ENCODE measurements at places on chromosomes 4 and X. TPM values are rescaled to one million over a fixed set of nuclear protein-coding genes. Genes with fewer than 3 reads are reported as not detected.

- peak; percentile 56 for DNase-seq
These were observed 17.8 kb upstream of the RNF4 start for GRCh38 chr4:2451036-2451520.

DNA sequence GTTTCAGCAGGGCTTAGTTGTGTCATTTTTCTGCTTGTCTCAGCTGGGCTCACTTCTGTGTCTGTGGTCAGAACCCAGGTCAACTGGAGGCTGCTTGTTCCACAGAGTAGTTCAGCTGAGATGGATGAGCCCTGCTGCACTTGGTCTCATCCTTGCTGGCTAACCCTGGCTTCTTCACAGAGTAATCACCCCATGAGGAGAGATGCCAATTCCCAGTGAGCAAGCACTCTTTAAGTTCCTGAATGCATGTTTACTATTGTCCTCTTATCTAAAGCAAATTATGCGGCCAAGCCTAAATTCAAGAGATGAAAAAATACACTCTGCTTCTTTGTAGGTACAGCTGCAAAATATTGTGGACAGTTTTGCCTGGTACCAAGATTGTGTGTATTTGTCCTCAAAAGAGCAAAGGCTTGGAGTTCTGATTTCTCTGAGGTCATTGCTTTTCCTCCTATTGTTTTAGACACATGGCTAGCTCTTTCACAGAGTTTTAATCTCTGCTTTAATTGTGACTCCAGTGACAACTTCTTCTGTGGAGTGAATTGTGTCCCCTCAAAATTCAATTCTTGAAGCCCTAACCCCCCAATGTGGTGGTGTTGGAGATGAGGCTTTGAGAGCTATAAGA, 236.6 kb upstream of the ANKRD50 start:
- DNase-seq: no peak

GRCh38 chr4:157983300-157983699, 189.5 kb downstream of the GASK1B start:
- no peak for DNase-seq

DNA sequence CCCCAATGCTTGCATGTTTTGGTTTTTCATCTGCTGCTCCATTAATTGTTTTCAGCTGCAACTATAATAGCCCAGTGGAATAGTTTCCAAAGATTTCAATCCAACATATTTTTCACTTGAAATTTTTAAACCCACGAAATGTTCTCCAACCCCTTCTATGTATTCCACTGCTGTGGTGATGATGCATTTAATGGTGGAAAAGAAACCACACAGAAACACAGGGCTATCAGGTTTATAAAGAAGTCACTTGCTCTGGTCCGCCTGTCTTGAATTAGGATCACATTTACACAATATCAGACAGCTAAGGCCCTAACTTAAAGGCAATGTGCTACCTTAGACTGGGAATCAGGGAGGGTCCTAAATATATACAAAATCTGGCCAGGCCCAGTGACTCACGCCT, 35.0 kb downstream of the OPHN1 start:
- no peak for DNase-seq

DNA sequence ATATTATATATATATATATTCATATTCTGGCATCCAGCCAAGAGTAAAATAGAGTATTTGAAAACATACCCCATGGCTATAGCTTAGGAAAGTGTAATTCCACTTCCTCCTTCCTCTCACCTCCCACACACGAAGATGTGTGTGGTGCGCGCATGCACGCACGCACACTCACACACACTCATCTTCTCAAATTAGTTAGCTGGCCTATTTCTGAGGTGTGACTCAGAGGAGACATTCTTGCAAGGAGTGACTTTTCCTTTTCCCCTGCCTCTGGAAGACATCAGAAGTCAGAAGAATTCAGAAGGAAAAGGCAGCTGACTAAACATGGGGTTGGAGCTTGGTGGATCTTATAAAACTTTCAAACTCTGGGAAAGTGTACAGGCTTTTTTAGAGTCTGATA, 8.8 kb downstream of the ENPEP start:
- no peak for DNase-seq

DNA sequence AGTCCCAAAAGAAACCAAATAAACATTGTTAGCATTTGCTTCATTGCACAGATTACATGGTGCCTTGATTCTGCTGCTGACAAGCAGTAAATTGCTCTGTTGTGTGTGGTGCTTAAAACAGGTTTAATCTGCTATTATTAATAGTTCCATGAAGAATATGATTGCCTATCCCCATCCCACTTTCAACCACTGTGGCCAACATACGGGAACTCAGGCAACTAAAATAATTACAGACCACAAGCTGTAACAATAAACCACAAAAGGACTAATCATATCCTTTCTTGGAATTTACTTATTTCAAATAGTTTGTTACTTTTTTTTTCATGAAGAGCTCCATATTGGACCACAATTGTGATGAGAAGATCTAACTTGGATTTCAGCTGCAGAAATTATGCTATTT, 131.5 kb downstream of the PACRGL start:
- no peak for DNase-seq

- DNase-seq: no peak
These were observed 66.5 kb downstream of the CHIC2 start for GRCh38 chr4:53997898-53998297.

GRCh38 chr4:105462576-105462975, 11.3 kb downstream of the PPA2 start:
- DNase-seq: no peak

DNA sequence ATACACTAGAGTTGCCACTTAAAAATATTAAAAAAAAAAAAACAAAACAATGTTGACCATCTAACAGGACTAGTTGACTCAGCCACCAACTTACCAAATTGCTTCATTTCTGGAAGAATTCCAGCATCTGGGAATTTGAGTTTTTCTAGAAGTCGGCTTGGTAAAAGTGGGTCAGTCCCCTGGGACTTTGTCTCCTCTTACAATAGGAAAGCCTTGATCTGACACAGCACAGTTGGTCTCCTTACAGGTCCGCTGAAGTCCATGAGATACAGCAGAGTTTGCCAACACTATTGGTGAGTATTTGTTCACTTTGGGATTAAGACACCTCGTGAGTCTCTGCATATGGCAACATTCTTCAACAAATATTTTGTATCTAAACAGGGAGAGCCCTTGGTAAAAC, 18.2 kb upstream of the DDIT4L start:
- no peak for DNase-seq

DNA sequence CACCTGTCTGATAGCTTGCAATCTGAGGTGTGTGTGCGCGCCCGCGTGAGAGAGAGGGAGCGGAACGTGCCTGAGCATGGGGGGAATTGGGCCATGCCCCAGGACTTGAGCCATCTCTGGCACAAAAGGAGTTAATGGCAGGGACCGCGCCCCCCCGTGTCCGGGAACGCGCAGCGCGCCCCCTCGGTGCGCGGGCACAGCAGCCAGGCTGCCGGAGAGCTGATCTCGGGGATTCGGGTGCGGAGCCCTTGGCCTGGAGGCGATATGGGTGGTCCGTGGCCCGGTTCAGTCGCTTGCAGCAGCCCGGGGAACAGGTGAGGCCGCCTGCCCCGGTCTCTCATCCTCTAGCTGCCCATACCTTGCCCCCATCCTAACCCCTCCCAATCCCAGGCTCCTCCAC, at the start of gene NLGN3:
NLGN3 (plus strand) TSS at position 191 of the 400 bp plus-strand sequence. CDS start 2,909 bp downstream, outside the sequence.
- no peak for DNase-seq

GRCh38 chrX:136778020-136778419, 2.7 kb downstream of the ARHGEF6 start:
- DNase-seq: no peak

- DNase-seq: no peak
These were observed 12.2 kb upstream of the NKRF start for GRCh38 chrX:119618439-119618838.

DNA sequence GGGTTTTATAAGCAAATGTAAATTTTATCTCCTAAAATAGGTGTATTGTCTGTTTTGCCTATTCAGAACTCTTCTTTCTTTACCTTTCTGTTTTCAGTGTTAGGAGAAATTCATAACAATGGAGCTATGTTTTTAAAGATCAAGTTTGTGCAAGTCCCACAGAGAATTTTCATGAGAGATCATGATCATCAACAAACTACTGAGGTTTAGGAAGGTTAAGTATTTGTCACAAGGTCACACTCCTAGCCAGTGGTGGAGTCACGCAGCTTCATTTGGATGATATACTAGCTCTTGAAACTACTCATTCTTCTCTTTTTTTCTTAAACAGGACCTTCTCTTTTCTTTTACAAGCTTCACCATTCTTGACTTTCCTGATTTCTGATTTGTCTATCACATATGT, 892.6 kb upstream of the FRG1 start:
- DNase-seq: no peak

- DNase-seq: no peak
These were observed 46.4 kb upstream of the SPRY1 start for GRCh38 chr4:123350191-123350544.

DNA sequence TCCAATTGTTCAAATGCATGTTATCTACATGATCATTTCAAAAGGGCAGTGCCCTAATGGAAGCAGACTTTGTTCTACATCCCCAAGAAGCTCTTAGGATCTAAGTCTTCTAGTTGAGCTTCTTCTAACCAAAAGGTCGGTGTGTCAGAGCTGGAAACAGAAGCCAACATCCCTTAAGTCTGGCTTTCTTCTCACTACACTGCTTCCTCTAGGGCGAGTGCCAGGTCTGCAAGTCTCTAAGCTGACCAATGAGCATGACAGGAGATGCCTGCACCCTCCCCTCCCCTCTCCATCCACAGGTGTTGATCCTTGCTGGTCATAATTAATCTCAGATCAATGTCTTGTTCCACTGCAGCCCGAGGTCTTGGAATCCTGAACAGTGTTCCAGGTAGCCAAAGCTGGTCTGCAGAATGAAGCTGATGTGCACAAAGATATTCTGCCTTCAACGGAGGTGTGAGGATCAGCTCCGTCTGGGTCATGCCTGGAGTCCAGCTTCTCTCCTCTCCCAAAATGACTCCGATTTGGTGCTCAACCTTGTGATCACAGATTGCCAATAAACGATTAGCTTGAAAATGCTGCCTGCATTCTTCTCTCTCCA, 44.1 kb downstream of the WDR1 start:
- peak; percentile 66 for DNase-seq

GRCh38 chrX:27229721-27230120, 233.4 kb downstream of the PPP4R3C start:
- no peak for DNase-seq

- DNase-seq: no peak
These were observed 85.5 kb upstream of the ACSL1 start for GRCh38 chr4:184911310-184911709.

- DNase-seq: no peak
These were observed 734.2 kb downstream of the RAPGEF2 start for GRCh38 chr4:159837071-159837470.

DNA sequence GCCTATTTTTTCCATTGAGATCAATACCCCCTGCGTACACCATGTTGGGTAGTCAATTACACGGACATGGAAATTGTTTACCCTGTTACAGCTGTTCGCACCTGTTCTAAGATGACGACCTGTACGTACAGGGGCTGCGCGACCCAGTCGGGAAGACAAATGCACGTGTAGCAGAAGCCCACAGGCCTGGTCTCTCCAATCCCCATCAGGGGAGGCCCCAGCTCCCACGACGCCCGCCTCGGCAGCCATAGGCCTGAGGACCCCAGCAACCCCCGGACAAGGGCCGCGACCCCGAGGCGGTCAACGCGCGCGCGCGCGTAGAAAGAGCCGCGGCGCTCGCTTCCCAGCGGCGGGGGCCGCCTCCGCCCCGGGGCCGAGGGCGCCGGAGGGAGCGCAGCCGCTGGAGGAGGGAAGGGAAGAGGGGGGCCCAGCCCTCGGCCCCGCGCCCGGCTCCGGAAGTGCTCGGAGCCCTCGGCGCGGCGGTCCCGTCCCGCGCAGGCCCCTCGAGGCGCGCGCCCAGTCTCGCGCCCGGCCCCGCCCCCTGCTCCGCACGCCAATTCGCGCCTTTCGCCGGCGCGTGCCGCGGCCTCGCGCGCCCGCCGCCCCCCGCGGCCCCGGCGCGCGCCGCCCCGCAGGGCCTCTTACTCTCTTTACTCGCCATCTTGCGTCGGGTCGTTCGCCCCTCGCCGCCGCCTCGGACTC, 618 bp downstream of the RBBP7 start:
- peak; percentile 67 for DNase-seq

DNA sequence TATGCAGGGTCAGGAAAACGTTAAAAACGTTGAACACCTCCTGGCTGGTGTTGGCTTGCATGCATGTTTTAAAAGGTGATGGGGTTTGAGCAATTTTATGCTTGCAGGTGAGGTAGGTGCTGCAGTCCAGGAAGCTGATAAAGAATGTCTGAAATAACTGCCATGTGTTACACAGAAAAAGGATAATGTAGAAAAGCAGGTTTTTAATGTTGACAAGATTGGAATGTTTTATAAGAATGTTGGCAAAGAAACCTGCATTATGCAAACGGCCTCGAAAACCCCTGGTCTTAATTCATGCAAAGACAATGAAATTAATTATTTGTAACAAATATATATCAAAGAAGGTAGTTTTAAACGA, 723.7 kb upstream of the AGA start:
- DNase-seq: no peak

DNA sequence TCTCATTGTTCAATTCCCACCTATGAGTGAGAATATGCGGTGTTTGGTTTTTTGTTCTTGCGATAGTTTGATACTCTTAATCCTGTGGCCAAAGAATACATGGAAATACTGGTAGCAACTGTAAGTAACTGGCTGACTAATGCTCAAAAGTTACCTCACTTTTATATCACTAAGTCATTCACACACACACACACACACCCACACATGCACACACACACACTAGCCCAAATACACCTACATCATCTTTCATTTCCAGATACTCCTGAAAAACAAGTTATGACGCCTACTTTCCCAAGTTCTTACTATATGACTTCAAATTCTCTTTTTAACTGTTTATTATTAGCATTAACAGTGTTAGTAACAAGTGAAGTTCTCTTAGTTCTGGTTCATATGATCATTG, 101.3 kb downstream of the DCHS2 start:
- no peak for DNase-seq

DNA sequence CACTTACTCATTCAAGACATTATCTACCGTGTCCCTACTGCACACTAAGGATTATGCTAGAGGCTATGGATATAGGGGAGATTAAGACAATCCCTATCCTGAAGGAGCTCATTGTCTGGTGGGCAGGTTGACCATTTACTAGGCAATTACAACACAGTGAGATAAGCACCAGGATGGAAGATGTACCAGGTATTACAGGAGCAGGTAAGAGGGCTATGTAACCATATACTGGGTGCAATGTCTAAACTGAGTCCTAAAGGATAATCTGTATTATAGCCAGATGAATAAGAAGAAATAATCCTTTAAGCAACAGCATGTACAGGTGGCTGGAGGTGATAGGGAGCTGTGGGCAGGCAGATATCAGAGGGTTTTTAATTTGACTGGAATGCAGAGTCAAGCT, 113.3 kb upstream of the TBC1D9 start:
- DNase-seq: no peak

The CSTF2 gene
- total RNA-seq: 8.0 TPM

The MXRA5 gene
- 5.8 TPM for total RNA-seq

The SLC6A14 gene
- not detected for total RNA-seq

The FGFBP1 gene
- total RNA-seq: not detected

The APELA gene
- total RNA-seq: not detected

The CXorf49 gene
- not detected for total RNA-seq

The PLXNB3 gene
- 9.2 TPM for total RNA-seq

The CLCN4 gene
- 0.95 TPM for total RNA-seq

The GLOD5 gene
- not detected for total RNA-seq

The MAGEB17 gene
- total RNA-seq: 0.66 TPM

The TMEM131L gene
- total RNA-seq: 19.1 TPM
